Left kidney (tissue), 8 donors: ENCODE measurements at places on chromosomes 2 and 18. TPM values are rescaled to one million over a fixed set of nuclear protein-coding genes. Genes with fewer than 3 reads are reported as not detected.

TEKT4 gene
- polyA plus RNA-seq, result 0.20 TPM

SRD5A2 gene
- polyA plus RNA-seq, result 0.13 TPM

MRO gene
- polyA plus RNA-seq, result 2.2 TPM

MBD5 gene
- 52.6 TPM for polyA plus RNA-seq

NLRC4 gene
- 1.0 TPM for polyA plus RNA-seq

CRYGC gene
- polyA plus RNA-seq, result not detected

AGAP1 gene
- polyA plus RNA-seq, result 21.2 TPM

DOCK10 gene
- 10.3 TPM for polyA plus RNA-seq

SEH1L gene
- 46.4 TPM for polyA plus RNA-seq

GALNT14 gene
- polyA plus RNA-seq, result 47.6 TPM

UGT1A8 gene
- polyA plus RNA-seq, result not detected

RNF125 gene
- 2.7 TPM for polyA plus RNA-seq

CYP1B1 gene
- 106 TPM for polyA plus RNA-seq

GAD1 gene
- polyA plus RNA-seq, result 1.4 TPM

ST6GAL2 gene
- 24.7 TPM for polyA plus RNA-seq

FSIP2 gene
- 4.1 TPM for polyA plus RNA-seq

GALNT13 gene
- polyA plus RNA-seq, result 2.8 TPM

MBOAT2 gene
- polyA plus RNA-seq, result 90.8 TPM

MC5R gene
- 0.22 TPM for polyA plus RNA-seq

TMEM200C gene
- 1.4 TPM for polyA plus RNA-seq

ZNF396 gene
- polyA plus RNA-seq, result 7.2 TPM

ARHGEF33 gene
- polyA plus RNA-seq, result 3.4 TPM
